ENCODE measurements at places on chromosomes 3 and 15.

- DNase-seq: no peak
These were observed 125.9 kb upstream of the SMAD3 start for GRCh38 chr15:66939451-66940023.

- no peak for DNase-seq
These were observed 11.0 kb upstream of the KNG1 start for GRCh38 chr3:186705882-186706780.

GRCh38 chr3:58688574-58688973 is 22.0 kb upstream of the FAM3D start:
- no peak for DNase-seq

GRCh38 chr15:68488290-68488689 is 56.3 kb upstream of the ITGA11 start:
- DNase-seq: no peak

GRCh38 chr3:42507761-42508335 is 5.4 kb downstream of the VIPR1 start:
- DNase-seq: no peak

DNA sequence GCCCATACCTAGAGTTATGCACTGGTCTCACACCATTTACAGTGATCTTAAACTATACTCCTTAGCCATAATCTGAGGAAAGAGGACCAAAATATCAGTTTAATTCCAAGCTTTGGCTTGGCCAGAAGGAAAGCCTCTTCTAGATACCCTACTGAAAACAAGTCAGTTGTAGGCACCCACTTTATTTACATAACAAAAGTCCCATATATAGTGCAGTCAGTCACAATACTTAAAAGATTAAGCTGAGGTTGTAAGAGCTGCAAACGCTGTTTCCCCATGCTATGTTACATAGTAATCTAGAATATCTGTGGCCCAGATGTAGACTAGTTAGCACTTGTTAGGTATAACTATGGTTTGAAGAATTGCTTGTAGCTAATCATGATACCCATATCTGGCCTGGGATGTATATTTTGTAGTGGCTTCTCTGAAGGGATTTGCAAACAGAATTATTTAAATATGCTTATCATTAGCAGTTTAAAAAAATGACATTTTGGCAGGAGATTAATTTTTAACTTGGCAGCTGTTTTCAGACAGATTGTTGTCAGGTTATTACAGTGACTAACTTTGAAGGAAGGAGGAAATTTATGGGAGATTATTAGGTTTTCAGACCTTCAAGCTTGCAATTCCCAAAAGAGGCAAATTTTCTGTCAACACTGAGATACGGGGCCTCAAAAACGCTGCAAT is 160.4 kb upstream of the SLC2A2 start:
- DNase-seq: no peak

- DNase-seq: no peak
These were observed 24.6 kb downstream of the PGBD4 start for GRCh38 chr15:34126522-34126921.

DNA sequence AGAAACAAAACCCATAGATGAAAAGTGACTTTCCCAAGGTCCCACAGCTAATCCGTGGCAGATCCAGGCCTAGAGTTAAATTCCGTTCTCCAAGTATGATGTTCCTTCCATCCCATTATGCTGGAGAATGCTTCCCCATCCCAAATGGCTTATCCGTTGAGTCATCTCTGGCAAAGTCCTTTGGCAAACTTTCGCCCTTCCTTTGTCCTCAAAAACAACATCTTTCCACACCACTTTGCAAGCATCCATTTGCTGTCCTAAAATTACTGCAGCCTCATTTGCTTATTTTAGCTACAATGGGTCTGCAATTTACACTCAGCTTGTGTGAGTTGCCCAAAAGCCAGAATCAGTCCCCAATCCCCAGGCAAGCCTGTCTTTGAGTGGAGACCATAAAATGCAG is 304.0 kb upstream of the TLE3 start:
- DNase-seq: no peak

GRCh38 chr3:64398476-64398875 is 173.2 kb upstream of the PRICKLE2 start:
- no peak for DNase-seq

GRCh38 chr3:158801201-158801600 is 653 bp upstream of the MFSD1 start:
- peak; percentile 27 for DNase-seq

DNA sequence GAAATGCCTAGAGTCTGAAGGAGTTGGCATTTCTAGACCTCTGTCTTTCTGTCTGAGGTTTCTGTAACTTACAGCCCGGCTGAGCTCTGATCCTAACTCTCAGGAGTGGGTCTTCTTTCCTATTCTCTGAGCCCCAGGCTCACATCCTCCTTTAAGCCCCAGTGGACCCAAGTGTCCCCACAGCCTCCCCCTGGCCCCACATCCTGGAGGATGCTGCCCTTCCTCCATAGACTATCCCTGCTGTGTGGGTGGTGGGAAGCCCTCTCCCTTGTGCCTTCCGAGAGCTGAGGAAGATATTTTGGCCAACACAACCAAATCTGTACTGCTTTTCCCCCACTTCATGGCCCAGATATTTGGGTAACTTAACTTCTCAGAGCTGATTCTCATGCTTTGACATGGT is 151.3 kb downstream of the LRTM1 start:
- DNase-seq: no peak

GRCh38 chr15:71643918-71644317 is 166.4 kb upstream of the NR2E3 start:
- no peak for DNase-seq

DNA sequence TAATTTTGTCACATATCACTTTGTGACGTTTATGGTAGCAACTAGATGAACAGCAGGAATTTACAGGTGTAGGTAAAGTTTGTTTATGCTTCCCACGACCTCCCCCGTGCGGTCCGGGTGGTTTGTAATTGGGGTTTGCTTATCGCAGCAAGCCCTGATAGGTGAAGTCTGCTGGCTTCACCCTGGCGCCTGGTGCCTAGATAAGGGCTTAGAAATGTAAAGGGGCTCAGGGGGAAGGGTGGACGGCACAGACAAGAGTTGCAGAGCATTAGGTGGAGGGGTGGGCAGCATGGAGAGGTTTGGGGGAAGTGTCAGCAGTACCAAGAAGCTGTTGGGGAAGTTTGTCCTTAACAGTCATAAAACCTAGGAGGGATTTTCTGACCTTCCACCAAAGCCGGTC is 108.1 kb upstream of the RNF7 start:
- DNase-seq: no peak

GRCh38 chr3:163556813-163557523 is 1521.3 kb downstream of the SI start:
- no peak for DNase-seq

DNA sequence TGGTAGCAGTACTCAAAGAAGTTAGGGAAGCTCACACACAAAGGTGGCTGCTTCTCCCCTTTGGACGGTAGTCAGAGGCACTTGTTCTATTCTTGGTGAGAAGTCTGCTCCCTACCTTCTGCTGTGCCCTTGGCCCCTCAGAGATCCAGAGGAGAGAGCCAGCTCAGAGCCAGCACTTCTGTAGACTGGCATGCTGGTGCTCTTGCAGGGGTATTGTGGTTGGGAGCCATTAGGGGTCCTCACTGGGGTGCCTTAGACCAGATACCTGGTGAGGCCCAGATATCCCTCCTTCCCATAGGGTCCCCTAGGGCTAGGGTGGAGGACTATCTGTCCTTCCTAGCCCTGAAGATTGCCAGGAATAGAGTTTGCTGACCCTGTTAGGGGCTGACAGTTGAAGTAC is 140.6 kb downstream of the EEFSEC start:
- no peak for DNase-seq

GRCh38 chr3:192833177-192833890 is 84.3 kb downstream of the MB21D2 start:
- DNase-seq: no peak

- no peak for DNase-seq
These were observed 57.6 kb downstream of the RAB11A start for GRCh38 chr15:65926899-65927298.

DNA sequence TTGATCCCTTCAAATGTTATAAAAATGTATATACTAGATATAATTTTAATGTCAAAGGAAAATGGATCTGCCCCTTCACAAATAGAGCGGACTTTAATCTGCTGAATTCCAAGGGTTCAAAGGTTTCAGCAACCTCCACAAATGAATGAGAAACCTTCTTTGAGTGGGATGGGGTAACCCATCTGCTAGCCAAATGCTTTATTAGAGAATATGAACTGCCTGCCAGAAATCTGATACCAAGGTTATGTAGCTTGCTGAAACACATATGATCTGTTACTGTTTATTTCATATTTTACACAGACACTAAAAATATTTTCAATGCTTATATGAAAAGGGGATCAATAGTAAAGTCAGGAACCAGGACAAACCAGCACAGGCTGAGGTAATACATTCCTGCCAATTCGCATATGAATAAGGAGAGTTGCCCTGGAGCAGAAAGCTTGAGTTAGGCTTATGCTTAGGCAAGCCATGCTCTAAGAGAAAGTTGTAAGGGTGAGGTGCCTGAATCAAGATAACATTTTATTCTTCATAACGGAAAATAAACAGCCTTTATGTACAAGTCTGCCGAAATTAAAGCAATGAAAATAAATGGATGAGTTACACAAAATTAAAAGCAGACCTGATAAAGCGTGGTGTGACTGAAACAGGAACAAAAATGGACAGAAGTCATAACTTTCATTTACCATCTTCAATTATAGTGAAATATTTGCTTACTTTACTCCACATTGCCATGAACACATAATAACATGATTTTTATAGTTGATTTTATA is 26.5 kb downstream of the PLOD2 start:
- DNase-seq: no peak

DNA sequence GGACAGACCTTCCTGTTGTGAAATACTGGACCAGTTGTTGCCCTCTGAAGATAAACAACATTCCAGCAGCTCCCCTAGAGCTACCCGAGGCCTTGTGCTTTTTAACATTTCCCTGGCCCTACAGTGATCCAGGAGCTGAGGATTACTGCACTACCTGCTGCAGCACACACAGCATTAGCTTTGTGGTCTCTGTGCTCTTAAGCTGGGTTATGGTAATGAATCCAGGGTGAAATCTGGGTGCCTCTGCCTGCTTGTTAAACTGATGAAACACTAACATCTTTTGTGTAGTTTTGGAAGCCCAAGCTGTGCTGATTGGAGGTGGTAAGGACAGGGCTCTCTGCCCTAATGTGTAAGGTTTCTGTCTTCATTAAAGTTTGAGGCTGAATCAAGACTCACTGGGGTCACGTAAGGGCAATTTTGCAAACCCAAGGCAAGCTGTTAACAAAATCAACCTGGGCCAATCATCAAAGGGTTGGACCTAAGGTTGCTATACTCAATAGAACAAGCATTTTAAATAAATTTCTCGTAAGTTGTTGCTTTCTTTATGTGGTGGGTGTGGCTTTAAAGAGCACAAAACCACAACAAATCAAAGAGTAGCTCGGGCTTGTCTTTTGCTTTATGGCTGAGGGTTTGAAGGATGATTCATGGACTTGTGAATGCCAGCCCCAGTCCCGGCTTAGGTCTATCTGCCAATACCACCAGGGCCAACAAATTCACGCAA is 183.9 kb downstream of the TPRG1 start:
- DNase-seq: no peak

DNA sequence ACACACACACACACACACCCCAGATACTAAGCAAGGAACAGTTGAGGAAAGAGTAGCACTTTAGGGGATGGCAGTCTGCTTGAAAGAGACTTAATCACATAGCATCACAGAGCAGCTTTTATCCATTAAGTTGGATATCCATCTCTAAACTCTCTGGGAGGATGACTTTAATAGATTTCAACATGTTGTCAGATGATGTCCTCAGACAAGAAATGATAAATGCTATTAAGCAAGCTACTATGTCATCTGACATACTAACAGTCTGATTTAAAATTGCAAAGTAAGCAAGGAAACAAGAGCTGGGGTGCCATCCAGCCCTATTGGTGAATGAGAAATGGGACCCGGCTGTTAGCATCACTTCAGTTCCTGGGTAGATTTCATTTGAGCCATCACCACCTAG is 136.9 kb downstream of the PLCL2 start:
- DNase-seq: no peak

DNA sequence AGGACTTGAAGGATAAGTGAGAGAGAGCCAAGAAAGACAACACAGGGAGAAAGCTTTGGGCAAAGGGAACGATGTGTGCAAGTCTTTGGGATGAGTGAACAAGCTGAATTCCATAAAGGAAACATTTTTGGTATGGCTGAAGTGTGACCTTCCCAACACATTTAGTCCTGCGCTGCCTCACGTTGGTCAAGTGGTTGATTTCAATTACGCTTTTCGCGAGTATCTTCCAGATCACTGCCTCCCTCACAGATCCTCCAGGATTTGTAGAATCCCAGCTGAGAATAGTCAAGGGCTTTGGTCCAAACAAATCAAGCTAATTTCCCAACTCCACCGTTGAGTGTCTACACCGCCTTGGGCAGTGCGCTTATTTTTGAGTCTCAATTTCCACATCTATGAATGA is 338.4 kb upstream of the ADAMTS9 start:
- no peak for DNase-seq
